ENCODE measurements at places on chromosomes 2 and 18.
A peak's percentile ranks its signal among the peaks of the same experiment; 100 is the strongest.

DNA sequence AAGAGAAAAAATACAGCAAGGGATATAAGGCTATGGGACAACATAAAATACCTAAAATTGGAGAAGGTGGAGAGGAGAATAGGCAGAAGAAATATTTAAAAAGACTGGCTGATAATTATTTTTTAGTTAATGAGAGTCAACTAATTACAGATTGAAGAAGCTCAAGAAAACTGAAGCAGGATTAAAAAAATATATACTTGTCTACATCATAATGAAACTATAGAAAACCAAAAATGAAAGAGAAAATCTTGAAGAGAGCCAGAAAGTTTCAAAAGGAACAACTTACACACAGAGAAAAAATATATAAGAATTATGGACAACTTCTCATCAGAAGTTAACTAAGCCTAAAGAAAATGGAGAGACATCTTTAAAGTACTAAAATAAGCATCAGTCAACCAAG, 62.9 kb upstream of the APCDD1 start:
- H3K27me3 ChIP-seq: peaks cover 11% of the 10 kb centered on the region
- no peak for DNase-seq
- H3K27ac ChIP-seq: peak overlapping the region; percentile 78
- H3K36me3 ChIP-seq: no peaks in the 10 kb centered on the region

GRCh38 chr2:69740502-69740951, 1.4 kb upstream of the ANXA4 start:
- no peaks in the 10 kb centered on the region for H3K36me3 ChIP-seq
- no peak for DNase-seq
- peaks cover 11% of the 10 kb centered on the region for H3K4me1 ChIP-seq
- no peak overlapping the region for H3K27ac ChIP-seq
- H3K4me3 ChIP-seq: no peak overlapping the region
- H3K27me3 ChIP-seq: peaks cover 7% of the 10 kb centered on the region

DNA sequence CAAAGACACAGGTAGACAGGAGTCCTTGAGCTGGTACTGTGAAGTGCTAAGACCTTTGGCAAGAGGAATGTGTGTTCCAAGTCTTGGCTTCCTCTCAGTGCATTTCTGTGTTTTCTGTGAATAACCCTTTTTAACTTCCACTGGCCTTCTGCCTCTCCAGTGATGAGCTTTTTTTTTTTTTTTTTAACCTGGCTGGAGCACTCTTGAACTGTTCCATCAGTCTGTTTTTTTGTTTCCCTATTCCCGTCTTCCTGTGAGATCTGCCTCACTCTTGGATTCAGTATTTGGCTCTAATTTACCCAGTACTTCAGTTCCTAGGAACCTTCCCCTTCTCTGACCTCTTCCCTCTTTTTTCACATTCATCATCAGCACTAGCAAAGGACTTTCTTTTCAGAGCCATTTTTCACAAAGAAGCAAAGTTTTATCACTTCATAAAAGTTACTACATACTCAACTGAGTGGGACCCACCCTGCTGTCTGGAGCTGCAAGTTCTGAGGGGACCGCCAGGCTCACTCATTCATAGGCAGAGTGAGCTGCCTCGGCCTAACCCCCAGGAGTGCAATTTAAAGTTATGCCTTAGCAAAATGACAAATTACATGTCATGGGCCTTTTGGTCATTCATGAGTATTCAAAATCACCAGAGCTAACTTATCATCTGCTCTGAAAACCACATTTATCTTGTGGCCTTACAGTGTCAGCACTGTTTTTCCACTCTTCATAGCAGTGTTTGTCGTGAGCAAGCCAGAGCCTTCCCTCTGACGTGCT, 126.9 kb upstream of the DAPL1 start:
- no peaks in the 10 kb centered on the region for H3K4me1 ChIP-seq
- peaks cover 4% of the 10 kb centered on the region for H3K36me3 ChIP-seq
- no peak overlapping the region for H3K4me3 ChIP-seq
- H3K27me3 ChIP-seq: no peaks in the 10 kb centered on the region

- peak overlapping the region; percentile 10 for H3K4me3 ChIP-seq
- no peaks in the 10 kb centered on the region for H3K27me3 ChIP-seq
- peak overlapping the region; percentile 72 for H3K27ac ChIP-seq
- DNase-seq: no peak
These were observed 84.5 kb downstream of the DOCK10 start for GRCh38 chr2:224957540-224958461.

DNA sequence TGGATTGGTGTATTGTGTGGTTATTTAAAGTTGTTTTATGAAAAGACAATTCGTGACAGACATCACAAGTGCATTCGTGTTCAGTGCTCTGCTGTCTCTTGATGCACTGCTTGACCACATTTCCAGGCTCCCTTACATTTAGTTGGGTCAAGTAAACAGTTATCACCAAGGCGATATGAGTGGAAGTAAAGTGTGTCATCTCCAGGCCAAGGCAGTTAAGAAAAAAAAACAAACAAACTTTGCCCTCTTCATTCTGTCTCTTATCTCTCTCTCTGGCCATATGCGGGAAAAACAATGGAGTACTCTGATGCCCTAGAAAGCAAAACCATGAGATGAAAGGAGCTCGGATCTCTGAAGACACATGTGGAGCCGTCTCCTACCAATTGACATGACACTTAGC, 131.1 kb downstream of the DSEL start:
- no peaks in the 10 kb centered on the region for H3K36me3 ChIP-seq
- no peaks in the 10 kb centered on the region for H3K27me3 ChIP-seq
- no peak overlapping the region for H3K4me3 ChIP-seq
- no peak for DNase-seq
- H3K27ac ChIP-seq: no peak overlapping the region

DNA sequence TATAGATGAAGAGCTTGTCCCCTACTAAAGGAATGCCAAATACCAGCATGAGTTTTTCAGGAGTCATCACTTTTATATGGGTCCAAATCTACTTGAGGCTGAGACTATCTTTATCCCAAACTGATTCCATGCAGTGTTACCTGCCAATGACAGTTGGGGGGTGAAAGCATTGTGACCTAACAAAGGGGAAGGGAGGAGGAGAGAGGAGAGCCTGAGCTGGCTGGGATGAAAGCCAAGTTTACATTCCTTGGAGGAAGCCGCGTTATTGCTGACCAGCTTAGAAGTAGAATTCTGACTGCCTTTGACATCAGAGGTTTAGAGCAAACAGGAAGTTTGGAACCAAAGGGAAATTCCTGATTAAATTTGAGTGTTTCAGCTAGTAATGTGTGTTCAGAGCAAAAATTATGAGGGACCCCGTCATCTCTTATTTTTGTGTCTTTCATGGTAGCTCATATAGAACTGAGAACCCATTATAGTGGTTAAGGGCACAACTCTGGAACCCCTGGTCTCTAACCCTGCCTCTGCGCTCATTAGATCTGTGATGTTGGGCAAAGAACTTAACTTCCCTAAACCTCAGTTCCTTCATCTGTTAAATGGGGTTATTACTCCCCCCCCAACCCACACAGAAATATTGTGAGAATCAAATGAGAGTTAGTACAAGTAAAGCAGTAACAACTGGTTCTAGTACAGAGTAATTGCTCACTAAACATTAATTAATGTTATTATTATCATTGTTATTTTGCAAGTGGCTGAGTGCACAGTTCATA, 199.3 kb upstream of the EPAS1 start:
- no peak for DNase-seq
- no peak overlapping the region for H3K27ac ChIP-seq
- no peak overlapping the region for H3K4me3 ChIP-seq

DNA sequence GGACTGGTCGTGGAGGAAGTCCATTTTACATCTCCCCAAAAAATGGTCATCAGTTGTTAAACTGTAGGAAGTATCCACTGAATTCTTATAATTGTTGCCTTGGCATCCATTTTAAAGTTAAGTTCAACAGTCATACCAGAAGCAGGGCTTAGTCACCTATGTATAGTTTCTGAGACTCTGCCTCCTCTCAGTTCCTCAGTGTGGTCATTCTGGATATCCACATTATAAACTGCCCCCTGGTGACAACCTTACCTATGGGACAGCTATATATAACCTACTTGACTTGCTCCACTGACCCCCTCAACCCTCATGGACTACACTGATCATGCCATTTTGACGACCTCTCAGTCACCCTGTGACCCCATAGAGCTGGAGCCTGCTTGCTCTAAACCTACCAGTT, 617.0 kb downstream of the LRP1B start:
- H3K27me3 ChIP-seq: no peaks in the 10 kb centered on the region
- H3K36me3 ChIP-seq: no peaks in the 10 kb centered on the region
- DNase-seq: no peak
- no peak overlapping the region for H3K4me3 ChIP-seq
- no peak overlapping the region for H3K27ac ChIP-seq

GRCh38 chr2:115569547-115569946, 1127.1 kb downstream of the DPP10 start:
- no peak overlapping the region for H3K4me3 ChIP-seq
- H3K27me3 ChIP-seq: no peaks in the 10 kb centered on the region
- DNase-seq: no peak
- no peak overlapping the region for H3K27ac ChIP-seq
- H3K36me3 ChIP-seq: no peaks in the 10 kb centered on the region

DNA sequence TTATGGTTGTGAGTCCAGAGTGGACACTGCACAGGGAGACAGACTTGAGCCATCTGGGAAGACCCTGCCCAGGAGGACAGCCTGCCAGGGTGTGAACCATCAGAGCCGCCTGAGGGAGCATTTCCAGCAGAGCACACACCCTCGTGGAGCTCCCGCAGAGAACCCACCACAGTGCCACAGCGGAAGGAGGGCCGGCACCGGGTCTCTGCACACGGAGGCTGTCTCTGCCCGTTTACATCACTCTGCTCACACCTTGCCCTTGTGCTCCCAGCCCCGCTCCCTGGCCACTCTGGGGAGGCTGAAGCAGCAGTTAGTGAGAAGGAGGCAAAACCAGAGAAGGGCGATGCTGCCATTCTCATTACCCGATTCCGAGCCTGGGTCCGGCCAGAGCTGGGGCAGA, 161.9 kb downstream of the KLHL29 start:
- DNase-seq: no peak
- peaks cover 3% of the 10 kb centered on the region for H3K4me1 ChIP-seq
- H3K27ac ChIP-seq: no peak overlapping the region
- H3K27me3 ChIP-seq: no peaks in the 10 kb centered on the region

GRCh38 chr2:9656270-9656766, 25.5 kb upstream of the YWHAQ start:
- H3K27me3 ChIP-seq: no peaks in the 10 kb centered on the region
- H3K4me1 ChIP-seq: peaks cover 5% of the 10 kb centered on the region
- H3K36me3 ChIP-seq: no peaks in the 10 kb centered on the region
- no peak overlapping the region for H3K27ac ChIP-seq
- H3K4me3 ChIP-seq: no peak overlapping the region
- DNase-seq: peak; percentile 10

DNA sequence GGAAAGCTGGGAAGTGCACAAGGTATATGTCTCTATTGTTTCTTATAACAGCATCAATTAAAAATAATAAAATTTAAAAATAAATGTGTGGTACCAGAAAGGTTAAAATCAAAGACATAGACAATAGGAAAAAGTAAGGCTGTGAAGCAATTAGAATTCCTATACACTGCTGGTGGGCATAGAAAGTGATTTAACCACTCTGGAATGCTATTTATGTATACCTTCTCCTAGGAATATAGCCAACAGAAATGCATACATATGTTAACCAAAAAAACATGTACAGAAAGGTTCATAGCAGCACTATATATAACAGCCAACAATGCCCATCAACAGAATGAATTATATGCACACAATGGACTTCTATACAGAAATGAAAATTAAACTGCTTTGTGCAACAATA, 43.0 kb downstream of the WDSUB1 start:
- no peak overlapping the region for H3K4me3 ChIP-seq
- H3K4me1 ChIP-seq: no peaks in the 10 kb centered on the region
- H3K27ac ChIP-seq: no peak overlapping the region
- no peak for DNase-seq

DNA sequence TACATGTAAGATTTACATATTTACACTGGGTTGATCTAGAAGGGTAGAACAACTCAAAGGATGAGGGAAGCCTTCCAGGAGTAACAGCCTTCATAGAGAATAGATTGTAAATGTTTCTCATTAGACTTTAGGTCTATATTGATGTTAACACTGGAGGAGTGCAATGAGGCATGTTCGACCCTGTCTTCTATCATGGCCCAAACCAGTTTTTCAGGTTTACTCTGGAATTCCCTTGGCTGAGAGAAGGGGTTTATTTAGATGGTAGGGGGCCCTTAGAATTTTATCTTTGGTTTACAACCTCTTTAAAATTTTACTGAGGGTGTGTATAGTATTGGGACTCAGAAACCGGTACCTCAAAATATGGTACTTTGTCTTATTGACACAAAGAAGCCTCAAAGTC, 634.9 kb upstream of the PIK3C3 start:
- H3K36me3 ChIP-seq: no peaks in the 10 kb centered on the region
- no peaks in the 10 kb centered on the region for H3K27me3 ChIP-seq
- DNase-seq: no peak
- no peak overlapping the region for H3K27ac ChIP-seq
- H3K4me1 ChIP-seq: no peaks in the 10 kb centered on the region

DNA sequence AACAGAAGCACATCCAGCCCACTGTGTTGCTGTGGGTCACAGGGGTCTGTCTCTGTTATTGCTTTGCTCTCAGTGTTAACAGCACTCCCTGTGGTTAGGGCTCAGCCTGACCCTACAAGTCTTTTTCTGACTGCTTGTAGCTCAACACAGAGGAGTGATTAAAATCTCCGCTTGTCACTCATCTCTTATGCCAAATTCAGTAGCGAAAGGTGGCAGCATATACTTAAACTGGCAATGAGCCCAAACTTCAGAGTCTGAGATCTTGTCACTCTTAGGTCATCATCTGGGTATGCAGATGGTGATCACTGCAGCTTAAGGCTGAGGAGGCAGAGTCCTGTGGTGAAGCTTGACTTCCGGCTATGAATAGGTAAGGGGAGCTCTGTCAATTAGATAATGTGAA, 63.3 kb upstream of the CSRNP3 start:
- peaks cover 17% of the 10 kb centered on the region for H3K27me3 ChIP-seq
- no peak overlapping the region for H3K27ac ChIP-seq
- no peak overlapping the region for H3K4me3 ChIP-seq
- H3K4me1 ChIP-seq: peaks cover 3% of the 10 kb centered on the region
- DNase-seq: no peak

- no peaks in the 10 kb centered on the region for H3K27me3 ChIP-seq
- H3K4me3 ChIP-seq: no peak overlapping the region
- H3K4me1 ChIP-seq: peaks cover 5% of the 10 kb centered on the region
These were observed 17.4 kb upstream of the SMARCAL1 start for GRCh38 chr2:216394881-216395280.

GRCh38 chr18:78732273-78733210, 247.1 kb upstream of the SALL3 start:
- DNase-seq: no peak
- no peaks in the 10 kb centered on the region for H3K4me1 ChIP-seq
- no peaks in the 10 kb centered on the region for H3K36me3 ChIP-seq
- H3K27ac ChIP-seq: no peak overlapping the region
- no peak overlapping the region for H3K4me3 ChIP-seq
